Stimulated activated naive B cell treated with anti-CD40 and anti-IgM and Interleukin-4, amounts not matched to agents 10 μg/mL and 1 μg/mL and 100 μg/mL, for 72 hours (primary cell): ENCODE measurements at places on chromosomes 1 and 21.

GRCh38 chr1:44819196-44819607 is 10.9 kb downstream of the BTBD19 start:
- peaks cover 15% of the 10 kb centered on the region for H3K36me3 ChIP-seq
- peaks cover 52% of the 10 kb centered on the region for H3K4me1 ChIP-seq

DNA sequence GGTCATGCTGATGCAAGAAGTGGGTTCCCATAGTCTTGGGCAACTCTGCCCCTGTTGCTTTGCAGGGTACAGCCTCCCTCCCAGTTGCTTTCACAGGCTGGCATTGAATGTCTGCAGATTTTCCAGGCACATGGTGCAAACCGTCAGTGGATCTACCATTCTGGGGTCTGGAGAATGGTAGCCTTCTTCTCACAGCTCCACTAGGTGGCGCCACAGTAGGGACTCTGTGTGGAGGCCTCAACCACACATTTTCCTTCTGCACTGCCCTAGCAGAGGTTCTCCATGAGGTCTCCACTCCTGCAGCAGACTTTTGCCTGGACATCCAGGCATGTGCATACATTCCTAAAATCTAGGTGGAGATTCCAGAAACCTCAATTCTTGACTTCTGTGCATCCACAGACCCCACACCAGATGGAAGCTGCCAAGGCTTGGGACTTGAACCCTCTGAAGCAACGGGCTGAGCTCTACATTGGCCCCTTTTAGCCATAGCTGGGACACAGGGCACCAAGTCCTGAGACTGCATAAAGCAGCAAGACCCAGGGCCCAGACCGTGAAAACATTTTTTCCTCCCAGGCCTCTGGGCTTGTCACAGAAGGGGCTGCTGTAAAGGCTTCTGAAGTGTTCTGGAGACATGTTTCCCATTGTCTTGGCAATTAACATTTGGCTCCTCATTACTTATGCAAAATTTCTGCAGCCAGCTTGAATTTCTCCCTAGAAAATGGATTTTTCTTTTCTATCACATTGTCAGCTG is 466.2 kb upstream of the PBX1 start:
- DNase-seq, result no peak
- no peak overlapping the region for H3K4me3 ChIP-seq
- H3K36me3 ChIP-seq, result no peaks in the 10 kb centered on the region
- no peak overlapping the region for H3K27ac ChIP-seq

DNA sequence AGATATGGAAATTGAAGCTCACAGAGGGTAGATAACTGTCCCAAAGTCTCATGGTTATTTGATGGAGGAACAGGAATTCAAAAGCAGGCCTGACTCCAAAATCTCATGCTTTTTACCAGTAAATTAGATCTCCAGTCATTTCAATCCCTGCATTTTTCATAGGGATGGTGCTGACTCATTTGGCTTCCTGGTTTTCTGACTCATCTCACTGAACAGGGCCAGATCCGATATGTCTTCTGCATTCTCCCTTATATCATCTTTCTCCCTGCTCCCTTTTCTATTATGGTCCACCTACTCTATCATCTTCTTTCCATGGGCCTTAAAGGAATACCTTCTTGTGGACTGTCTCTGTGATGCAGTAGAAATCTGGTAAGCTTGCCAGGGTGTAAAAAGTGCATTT is 187.2 kb downstream of the FGGY start:
- peaks cover 21% of the 10 kb centered on the region for H3K4me1 ChIP-seq
- H3K27ac ChIP-seq, result no peak overlapping the region
- no peak overlapping the region for H3K4me3 ChIP-seq
- no peak for DNase-seq

- peaks cover 24% of the 10 kb centered on the region for H3K4me1 ChIP-seq
- no peak for DNase-seq
- H3K4me3 ChIP-seq, result peak overlapping the region; percentile 64
- peaks cover 35% of the 10 kb centered on the region for H3K36me3 ChIP-seq
- H3K27ac ChIP-seq, result peak overlapping the region; percentile 56
- H3K27me3 ChIP-seq, result no peaks in the 10 kb centered on the region
Observed at GRCh38 chr1:220243947-220244346, 28.3 kb downstream of the RAB3GAP2 start.

DNA sequence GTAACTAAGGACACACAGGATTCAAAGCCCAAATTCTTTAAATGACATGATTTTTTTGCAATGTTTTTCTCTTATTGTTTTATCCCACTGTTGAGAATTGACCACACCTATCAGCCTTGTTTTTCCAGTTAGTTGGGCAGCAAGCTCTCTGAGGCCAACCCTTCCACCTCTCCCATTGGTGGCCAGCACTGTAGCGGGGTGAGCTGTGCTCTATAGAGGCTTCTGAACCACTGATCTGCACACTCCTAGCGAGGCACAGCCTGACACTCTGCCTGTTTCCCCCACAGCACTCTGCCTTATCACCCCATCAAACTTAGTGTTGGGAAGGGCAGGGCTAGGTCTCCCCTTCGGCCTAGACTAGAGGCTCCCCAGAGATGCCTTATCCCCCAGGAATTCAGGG is 19.5 kb downstream of the AHDC1 start:
- peaks cover 12% of the 10 kb centered on the region for H3K36me3 ChIP-seq
- DNase-seq, result no peak
- no peak overlapping the region for H3K27ac ChIP-seq

- H3K4me3 ChIP-seq, result no peak overlapping the region
- no peak for DNase-seq
- peaks cover 12% of the 10 kb centered on the region for H3K4me1 ChIP-seq
- H3K27ac ChIP-seq, result no peak overlapping the region
Observed at GRCh38 chr1:99784143-99784542, 17.7 kb upstream of the FRRS1 start.

- no peak overlapping the region for H3K4me3 ChIP-seq
- no peak for DNase-seq
- H3K4me1 ChIP-seq, result no peaks in the 10 kb centered on the region
- H3K27me3 ChIP-seq, result no peaks in the 10 kb centered on the region
Observed at GRCh38 chr21:32337206-32337605, 38.6 kb downstream of the MRAP start.

GRCh38 chr1:911875-912739 is 11.6 kb upstream of the SAMD11 start:
- peaks cover 5% of the 10 kb centered on the region for H3K4me1 ChIP-seq
- H3K36me3 ChIP-seq, result peaks cover 7% of the 10 kb centered on the region

DNA sequence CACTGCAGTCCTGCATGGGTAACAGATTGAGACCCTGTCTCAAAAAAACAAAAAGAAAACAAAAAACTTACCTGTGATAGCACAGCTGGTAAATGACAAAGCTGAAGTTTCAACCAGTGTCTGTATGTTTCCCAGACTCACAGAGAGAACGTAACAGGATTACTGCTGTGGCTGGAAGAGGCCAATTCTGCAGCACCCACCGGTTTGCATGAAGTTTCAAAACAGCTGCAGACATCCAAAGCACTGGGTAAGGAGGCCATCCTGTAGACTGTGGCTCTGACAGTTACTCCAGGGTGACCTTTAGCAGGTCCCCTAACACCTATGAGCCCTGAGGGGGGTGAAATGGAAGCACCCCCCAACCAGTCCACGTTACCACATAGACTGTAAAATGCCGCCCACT is 7.5 kb downstream of the ID3 start:
- peaks cover 61% of the 10 kb centered on the region for H3K4me1 ChIP-seq
- no peak overlapping the region for H3K4me3 ChIP-seq
- H3K27ac ChIP-seq, result no peak overlapping the region

DNA sequence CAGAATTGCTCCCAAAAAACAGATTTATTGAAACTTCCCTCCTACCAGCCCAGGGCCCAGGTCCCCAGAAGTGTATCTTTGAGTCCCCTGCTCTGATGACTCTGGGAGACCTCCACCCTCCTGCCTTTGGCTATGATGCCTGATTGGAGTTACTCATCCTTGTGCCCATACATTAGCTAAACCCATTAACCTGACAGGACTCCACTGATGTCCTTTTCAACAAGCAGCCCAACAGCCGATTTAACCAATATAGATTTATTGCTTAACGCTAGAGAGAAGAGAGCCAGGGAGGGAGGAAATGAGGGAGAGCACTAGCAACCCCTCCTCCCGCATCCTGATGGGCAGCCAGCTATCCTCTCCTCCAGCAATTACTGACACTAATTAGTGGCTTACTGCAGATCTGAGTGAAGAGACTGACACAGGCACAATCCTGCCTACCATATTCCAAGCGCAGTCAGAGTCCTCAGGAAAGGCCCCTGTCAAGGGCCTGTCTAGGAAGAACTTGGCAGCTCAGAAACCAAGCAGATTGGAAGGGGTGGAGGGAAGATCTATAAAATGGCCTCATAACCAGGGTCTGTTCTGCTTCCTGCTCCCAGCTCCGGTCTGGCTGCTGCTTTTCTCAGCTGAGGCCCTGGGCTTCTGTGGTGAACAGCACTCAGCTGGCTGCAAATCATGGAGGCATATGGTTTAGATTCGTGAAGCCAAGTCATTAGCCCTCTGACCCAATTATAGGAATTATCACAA is 484.5 kb upstream of the DAB1 start:
- no peaks in the 10 kb centered on the region for H3K36me3 ChIP-seq
- no peak overlapping the region for H3K4me3 ChIP-seq
- no peak overlapping the region for H3K27ac ChIP-seq
- H3K27me3 ChIP-seq, result no peaks in the 10 kb centered on the region
- DNase-seq, result no peak
- H3K4me1 ChIP-seq, result no peaks in the 10 kb centered on the region

GRCh38 chr1:237004116-237004515 is at the start of gene MT1HL1:
Gene MT1HL1, minus strand, starts transcription at chr1:237004441. Its CDS starts 69 bp downstream, at chr1:237004372.
- no peak within 1 kb of the TSS for H3K27ac ChIP-seq
- DNase-seq, result no peak
- H3K36me3 ChIP-seq, result no peaks in the 10 kb centered on the region
- H3K27me3 ChIP-seq, result no peaks in the 10 kb centered on the region
- H3K4me1 ChIP-seq, result no peaks in the 10 kb centered on the region

DNA sequence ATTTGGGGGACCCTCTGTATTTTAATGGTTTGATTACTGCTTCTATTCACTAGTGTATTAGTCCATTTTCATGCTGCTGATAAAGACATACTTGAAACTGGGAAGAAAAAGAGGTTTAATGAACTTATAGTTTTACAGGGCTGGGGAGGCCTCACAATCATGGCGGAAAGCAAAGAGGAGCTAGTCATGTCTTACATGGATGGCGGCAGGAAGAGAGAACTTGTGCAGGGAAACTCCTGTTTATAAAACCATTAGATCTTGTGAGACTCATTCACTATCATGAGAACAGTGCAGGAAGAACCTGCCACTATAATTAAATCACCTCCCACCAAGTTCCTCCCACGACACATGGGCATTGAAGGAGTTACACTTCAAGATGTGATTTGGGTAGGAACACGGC is 464.5 kb upstream of the RGS18 start:
- H3K36me3 ChIP-seq, result no peaks in the 10 kb centered on the region
- no peak overlapping the region for H3K4me3 ChIP-seq
- H3K27ac ChIP-seq, result no peak overlapping the region
- H3K27me3 ChIP-seq, result no peaks in the 10 kb centered on the region

DNA sequence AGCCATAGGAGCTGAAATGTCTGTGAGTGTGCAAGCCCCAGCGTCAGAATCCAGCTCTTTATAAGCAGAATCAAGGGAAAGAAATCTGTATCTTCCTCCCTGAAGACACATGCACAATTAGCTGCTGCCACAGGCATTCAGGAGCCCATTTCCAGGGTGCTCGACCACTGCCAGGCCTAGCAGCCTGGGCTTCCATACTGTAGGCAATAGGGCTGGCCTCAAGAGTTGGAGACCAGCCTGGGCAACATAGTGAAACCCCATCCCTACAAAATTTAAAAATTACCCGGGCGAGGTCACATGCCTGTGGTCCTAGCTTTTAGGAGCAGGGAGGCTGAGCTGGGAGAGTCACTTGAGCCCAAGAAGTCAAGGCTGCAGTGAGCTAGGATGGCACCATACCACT is 41.0 kb downstream of the NEK2 start:
- no peak overlapping the region for H3K27ac ChIP-seq
- peaks cover 36% of the 10 kb centered on the region for H3K27me3 ChIP-seq
- peaks cover 19% of the 10 kb centered on the region for H3K4me1 ChIP-seq
- H3K4me3 ChIP-seq, result no peak overlapping the region

DNA sequence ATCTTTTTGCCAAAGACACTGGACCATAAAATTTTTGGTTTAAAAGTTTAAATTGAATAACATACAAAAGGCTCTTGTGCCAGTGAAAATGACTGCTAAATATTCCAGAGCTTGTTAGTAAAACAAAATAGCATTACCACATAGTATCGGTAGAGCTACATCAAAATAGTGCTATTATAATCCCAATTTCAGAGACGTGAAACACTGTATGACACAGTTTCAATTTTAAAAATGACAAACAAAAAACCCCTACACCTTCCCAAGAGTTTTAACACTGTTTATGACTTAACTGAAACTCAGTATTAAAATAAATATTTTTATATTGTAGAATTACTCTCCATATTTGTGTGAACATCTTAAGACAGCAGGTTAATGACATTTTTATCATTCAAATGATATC is 7.0 kb downstream of the SLC30A1 start:
- H3K4me1 ChIP-seq, result peaks cover 3% of the 10 kb centered on the region
- no peak overlapping the region for H3K4me3 ChIP-seq
- DNase-seq, result no peak
- H3K36me3 ChIP-seq, result peaks cover 9% of the 10 kb centered on the region
- no peaks in the 10 kb centered on the region for H3K27me3 ChIP-seq
- H3K27ac ChIP-seq, result no peak overlapping the region

- H3K27ac ChIP-seq, result no peak overlapping the region
- no peak for DNase-seq
- no peak overlapping the region for H3K4me3 ChIP-seq
- H3K27me3 ChIP-seq, result peaks cover 11% of the 10 kb centered on the region
Observed at GRCh38 chr1:18332576-18332975, 148.2 kb upstream of the KLHDC7A start.

GRCh38 chr1:8456308-8456912 is 138.5 kb downstream of the SLC45A1 start:
- peaks cover 24% of the 10 kb centered on the region for H3K4me1 ChIP-seq
- H3K27ac ChIP-seq, result peak overlapping the region; percentile 73
- H3K36me3 ChIP-seq, result peaks cover 24% of the 10 kb centered on the region
- no peaks in the 10 kb centered on the region for H3K27me3 ChIP-seq
- no peak for DNase-seq

GRCh38 chr1:205335692-205336091 is 14.1 kb upstream of the NUAK2 start:
- H3K36me3 ChIP-seq, result no peaks in the 10 kb centered on the region
- peaks cover 21% of the 10 kb centered on the region for H3K4me1 ChIP-seq
- H3K27me3 ChIP-seq, result peaks cover 8% of the 10 kb centered on the region
- no peak overlapping the region for H3K4me3 ChIP-seq
- no peak overlapping the region for H3K27ac ChIP-seq

GRCh38 chr1:220999872-221000863 is 120.9 kb downstream of the HLX start:
- DNase-seq, result no peak
- H3K36me3 ChIP-seq, result peaks cover 4% of the 10 kb centered on the region
- no peaks in the 10 kb centered on the region for H3K27me3 ChIP-seq
- no peak overlapping the region for H3K27ac ChIP-seq
- H3K4me1 ChIP-seq, result no peaks in the 10 kb centered on the region
- no peak overlapping the region for H3K4me3 ChIP-seq

DNA sequence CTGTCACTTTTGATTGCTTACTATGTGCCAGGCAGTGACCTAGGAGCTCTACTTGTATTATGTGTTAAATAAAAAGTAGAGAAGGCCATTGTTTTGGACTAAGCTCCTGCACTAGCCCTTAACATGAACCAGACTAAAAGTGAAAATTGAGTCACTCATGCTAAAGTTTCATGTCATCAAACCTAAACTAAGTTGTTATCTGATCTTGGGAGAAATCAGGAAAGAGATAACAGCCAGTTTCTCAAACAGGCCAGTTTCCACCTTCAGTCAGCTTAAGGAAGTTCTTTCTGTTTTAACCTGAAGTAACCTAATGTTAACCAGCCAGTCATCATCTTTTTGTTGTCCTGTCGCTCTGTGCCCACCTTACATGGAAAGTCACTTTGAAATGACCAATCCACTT is 102.1 kb upstream of the MARK1 start:
- no peak overlapping the region for H3K4me3 ChIP-seq
- H3K4me1 ChIP-seq, result no peaks in the 10 kb centered on the region
- DNase-seq, result no peak
- H3K27ac ChIP-seq, result no peak overlapping the region
